LoVo (cell line): ENCODE measurements at places on chromosomes 1 and 21.

DNA sequence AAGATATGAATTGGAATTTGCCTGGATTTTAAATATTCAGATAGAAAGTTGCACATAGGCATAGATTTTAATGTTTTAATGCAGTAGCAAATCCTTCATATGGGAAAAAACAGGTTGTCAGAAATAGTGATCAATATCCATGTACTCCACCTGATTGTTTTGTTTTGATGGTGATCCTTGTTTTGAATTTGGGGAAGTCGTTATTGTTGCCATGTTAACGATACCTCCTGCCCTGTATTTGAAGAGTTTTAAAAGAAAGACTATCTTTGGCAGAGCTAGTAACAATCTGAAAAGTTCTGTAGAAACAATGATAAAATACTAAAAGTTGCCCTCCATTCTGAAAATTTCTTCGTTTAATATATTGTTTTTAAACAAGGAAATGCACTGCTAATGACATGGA lies 1.1 kb downstream of the CEP350 start:
- no peak for DNase-seq

GRCh38 chr1:228043281-228043848 lies 36.6 kb downstream of the WNT3A start:
- peak; percentile 34 for DNase-seq

GRCh38 chr1:44422161-44422560 lies 17.1 kb downstream of the RNF220 start:
- DNase-seq: no peak

- DNase-seq: no peak
Observed at GRCh38 chr1:219235903-219236481, 62.3 kb downstream of the LYPLAL1 start.

DNA sequence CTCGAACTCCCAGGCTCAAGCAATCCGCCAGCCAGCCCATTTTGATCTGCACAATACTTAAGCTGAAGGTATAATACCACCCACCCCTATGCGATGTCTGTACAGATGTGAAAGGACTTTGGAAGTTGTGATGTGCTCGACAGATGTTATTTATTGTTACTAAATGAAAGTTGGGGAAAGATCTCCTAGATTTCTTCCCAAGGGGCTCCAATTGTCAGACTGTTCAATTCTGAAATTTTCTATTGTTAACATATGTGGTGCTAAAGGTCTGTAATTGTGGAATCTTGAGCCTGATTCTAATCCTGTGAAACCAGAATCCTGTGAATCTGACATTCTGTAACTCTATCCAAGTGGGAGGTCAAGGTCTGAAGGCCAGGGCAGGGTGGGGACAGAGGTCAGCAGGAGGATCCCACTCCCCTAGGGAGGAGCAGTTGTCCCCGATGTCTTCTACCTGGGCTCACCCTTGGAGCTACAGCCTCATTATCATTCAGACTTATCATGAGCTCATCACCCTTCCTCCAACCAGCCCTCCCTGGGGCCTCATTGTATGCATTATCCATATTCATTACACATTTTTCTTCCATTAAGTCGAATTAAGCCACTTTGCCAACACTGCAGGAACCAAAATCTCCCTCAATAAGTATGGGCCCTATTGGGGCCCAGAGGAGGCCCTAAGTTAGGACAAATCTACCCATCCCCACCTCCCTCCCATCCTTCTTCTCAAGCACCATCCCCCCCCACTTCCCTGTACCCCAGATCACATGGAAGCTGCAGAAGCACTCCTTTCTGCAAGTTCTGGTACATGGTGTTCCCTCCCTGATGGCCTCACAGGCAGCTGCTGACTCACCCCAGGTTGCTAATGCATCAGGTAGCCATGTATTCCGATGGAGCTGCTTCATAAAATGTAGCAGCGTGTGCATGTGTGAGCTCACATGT lies 32.3 kb downstream of the SHISAL2A start:
- DNase-seq: no peak

- no peak for DNase-seq
Observed at GRCh38 chr1:205263580-205264190, 35.9 kb downstream of the TMCC2 start.

GRCh38 chr21:40053007-40053406 lies 185.8 kb downstream of the PCP4 start:
- DNase-seq: peak; percentile 29

GRCh38 chr1:157163273-157164127 lies 25.3 kb upstream of the ETV3 start:
- DNase-seq: peak; percentile 72

DNA sequence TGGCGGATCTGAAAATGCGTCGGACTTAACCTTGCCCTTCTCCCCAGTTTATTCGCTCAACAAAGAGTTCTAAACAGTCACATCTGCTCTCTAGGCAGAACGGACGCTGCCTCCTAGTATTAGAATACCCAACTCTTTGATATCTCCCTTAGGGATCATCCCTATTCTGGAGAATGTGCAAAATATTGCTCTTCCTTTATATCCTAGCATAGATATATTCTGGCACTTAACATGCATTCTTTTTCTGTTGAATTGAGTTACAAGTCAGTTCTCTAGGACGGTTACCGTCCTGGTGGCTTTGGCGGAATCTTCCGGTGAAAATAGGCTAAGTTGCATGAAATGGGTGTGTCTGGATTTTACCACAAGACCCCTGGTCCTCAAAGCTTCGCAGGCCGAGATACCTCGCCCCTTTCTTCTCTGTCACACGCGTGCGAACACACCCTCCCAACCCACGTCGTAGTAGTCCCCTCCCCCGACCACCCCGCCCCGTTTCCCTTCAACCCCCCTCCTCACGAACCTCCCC lies 501 bp upstream of the DNAJC6 start:
- DNase-seq: no peak

GRCh38 chr1:116075990-116076389 lies 35.2 kb upstream of the MAB21L3 start:
- no peak for DNase-seq

DNA sequence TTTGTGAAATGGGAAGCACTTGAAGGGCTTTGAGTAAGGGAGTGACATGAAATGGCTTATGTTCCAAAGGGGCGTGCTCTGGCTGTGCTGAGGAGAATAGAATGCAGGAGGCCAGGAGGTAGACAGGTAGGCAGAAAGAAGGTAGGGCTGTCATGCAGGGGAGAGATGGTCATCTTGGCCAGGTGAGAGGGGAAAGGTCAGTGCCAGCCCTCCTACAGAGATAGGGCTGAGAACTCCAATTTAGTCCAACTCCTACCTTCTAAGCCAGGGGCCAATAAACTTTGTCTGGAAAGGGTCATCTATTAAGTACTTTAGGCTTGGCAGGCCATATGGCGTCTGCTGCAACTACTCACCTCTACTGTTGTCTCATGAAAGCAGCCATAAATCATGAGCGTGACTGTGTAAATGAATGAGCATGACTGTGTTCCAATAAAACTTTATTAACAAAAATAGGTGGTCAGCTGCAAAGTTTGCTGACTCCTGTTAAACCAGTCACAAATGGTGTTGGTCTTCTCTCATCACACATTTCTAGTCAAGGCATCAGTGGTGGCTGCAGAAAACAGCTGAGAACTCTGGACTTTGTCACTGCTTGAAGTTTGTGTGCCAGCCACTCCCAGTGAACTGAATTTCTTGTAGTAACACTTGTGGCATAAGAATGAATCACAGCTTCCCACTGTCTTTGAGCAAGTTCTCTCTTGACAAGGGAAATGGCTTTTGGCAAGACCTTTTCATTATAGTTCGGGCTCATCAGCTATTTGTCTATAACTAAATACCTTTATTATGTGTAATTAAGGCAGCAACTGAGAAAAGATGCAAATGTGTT lies 32.0 kb upstream of the CD2 start:
- peak; percentile 16 for DNase-seq

GRCh38 chr1:24751833-24752232 lies 6.6 kb downstream of the CLIC4 start:
- DNase-seq: no peak

DNA sequence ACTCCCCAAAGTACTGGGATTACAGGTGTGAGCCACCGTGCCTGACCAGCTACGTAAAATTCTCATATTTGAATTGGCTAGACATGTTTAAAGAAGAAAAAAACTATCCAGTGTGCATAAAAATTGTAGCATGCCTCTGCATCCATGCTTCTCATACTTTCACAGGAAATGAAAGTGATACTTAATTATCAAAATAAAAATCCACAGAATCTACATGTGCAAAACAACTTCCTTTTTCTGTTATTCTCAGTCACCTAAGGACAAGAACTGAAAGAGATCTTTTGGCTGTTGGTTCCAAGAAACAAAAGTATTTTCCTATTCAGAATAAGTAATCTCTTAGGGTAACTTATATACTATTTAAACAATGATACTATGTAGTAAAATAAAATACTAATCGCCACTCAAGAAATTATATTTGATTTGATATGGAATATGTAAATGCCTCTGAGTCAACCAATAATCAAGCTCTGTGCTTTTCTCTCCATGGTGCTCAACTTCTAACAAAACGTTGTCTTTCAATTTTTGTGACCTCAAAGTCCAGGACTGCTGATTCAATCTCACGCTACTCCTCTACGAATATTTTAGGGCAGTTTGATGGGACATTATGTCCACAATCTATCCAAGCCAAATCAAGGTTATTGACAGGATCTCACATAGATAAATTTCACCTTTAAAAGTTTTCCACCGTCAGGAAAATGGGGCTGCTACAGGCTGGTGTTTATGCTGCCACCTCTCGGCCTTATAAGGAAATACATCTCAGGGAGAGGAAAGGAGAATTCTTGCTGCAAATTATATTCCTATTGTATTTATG lies 102.7 kb downstream of the ZNF281 start:
- DNase-seq: peak; percentile 61

DNA sequence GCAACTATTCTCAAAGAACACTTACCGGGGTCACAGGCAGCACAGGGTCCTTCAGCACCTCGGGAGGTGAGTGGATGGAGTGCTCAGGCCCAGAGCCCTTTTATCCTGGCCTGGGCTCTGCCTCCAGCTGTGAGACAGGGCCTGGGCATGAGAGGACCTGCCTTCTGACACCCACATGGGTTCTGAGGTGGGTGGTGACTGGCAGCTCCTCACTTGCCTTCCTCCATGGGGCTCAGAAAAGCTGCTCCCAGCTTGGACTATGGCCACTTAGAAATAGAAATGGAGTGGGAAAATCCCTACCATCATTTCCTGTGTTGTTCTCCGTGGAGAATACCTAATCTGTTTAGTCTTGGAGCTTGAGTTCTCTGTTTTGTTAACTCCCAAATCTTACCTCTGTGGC lies at the start of gene LCE1C:
TSS of gene LCE1C (minus strand) at position 76 of the 400 bp plus-strand sequence. CDS start 1,173 bp downstream, outside the sequence.
- DNase-seq: no peak

DNA sequence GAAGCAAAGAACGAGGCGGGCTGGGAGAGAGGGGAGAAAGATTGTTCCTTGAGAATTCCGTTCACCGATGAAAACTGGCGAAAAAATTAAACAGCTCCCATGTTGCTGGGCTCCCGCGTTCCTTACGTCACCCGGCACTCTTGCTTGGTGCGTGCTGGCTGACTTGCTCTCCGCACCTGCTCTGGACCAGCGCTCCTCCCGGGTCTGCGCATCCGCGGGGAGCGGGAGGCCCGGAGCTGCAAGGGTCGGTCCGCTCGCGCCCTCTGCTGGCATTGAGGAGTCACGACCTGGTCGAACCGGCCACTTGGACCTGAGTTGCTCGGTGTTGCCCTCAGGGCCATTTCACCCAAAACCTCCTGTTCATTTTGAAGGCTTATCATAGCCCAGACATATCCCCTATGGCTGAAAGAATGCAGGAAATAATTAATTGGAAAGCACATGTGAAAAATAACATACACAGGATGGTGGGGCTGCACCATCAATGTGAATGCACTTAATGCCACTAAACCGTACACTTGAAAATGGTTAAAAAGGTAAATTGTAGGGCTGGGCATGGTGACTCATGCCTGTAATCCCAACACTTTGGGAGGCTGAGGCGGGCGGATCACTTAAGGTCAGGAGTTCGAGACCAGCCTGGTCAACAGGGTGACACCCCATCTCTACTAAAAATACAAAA lies 98.9 kb upstream of the BACE2 start:
- peak; percentile 73 for DNase-seq

GRCh38 chr1:93447481-93448291 lies at the start of gene FNBP1L:
Gene FNBP1L, plus strand, starts transcription at chr1:93448118. Its CDS starts 164 bp downstream, at chr1:93448282.
- peak; percentile 77 for DNase-seq

- DNase-seq: no peak
Observed at GRCh38 chr1:5340560-5341130, 651.6 kb downstream of the NPHP4 start.

DNA sequence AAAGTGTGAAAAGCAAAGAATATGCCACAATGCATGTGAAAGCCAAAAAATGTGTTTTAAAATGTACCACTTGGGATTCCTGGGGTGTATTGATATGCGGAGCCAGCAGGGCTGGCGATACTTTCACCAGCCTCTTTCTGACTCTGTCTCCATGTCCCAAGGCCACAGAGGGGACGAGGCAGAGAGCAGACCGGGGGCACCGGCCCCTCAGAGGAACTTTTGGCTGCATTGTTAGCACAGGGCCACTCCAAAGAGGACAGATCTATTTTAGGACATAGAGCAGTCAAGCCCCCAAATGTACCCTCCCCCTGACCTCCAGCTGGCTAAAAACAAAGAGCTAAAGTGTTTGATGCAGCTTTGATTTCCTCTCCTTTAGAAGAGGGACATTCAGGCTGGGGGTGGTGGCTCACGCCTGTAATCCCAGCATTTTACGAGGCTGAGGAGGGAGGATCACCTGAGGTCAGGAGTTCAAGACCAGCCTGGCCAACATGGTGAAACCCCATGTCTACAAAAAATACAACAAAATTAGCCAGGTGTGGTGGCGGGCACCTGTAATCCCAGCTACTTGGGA lies 25.6 kb upstream of the ZNF436 start:
- DNase-seq: no peak

DNA sequence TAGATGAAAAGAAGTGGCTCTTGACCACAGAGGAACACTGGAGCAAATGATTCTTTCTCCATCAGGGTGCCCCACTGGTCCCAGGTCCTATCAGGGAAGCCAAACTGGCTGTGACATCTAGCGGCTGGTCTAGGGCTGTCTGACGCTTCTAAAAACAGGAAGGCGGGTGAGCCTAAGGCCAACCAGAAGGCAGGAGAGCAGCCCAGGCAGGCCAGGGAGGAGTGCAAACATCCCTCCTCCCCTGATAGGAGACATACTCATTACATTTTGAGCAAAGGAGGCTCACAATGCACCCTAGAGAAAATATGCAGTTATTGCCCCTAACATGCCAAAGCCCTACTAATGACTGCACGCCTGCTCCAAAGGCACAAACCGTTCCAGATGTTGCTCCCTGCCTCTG lies 10.4 kb upstream of the FOXE3 start:
- DNase-seq: no peak

DNA sequence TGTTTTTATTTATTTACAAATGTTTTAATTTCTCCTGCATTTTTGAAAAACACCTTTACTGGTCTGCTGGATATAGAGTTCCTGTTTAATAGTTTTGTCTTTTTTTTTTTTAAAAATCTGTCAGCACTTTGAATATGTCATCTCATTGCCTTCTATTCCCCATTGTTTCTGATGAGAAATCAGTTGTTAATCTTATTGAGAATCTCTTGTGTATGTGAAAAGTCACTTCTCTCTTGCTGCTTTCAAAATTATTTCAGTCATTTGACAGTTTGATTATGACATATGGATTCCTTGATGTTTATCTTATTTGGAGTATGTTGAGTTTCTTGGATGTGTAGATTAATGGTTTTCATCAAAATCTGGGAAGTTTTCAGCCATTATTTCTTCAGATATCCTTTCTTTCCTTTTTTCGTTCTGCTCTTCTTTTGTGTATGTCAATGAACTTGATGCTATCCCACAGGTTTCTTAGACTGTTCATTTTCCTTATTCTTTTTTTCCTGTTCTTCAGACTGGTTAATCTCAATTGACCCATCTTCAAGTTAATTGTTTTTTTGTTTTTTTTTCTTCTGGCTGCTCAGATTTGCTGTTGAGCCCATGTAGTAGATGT lies 51.2 kb upstream of the CCDC190 start:
- no peak for DNase-seq
